Ecto neural progenitor cell (in vitro differentiated cells): ENCODE measurements at places on chromosomes 2 and 18.

GRCh38 chr2:15894481-15895144 is 45.7 kb upstream of the MYCN start:
- DNase-seq, result no peak

DNA sequence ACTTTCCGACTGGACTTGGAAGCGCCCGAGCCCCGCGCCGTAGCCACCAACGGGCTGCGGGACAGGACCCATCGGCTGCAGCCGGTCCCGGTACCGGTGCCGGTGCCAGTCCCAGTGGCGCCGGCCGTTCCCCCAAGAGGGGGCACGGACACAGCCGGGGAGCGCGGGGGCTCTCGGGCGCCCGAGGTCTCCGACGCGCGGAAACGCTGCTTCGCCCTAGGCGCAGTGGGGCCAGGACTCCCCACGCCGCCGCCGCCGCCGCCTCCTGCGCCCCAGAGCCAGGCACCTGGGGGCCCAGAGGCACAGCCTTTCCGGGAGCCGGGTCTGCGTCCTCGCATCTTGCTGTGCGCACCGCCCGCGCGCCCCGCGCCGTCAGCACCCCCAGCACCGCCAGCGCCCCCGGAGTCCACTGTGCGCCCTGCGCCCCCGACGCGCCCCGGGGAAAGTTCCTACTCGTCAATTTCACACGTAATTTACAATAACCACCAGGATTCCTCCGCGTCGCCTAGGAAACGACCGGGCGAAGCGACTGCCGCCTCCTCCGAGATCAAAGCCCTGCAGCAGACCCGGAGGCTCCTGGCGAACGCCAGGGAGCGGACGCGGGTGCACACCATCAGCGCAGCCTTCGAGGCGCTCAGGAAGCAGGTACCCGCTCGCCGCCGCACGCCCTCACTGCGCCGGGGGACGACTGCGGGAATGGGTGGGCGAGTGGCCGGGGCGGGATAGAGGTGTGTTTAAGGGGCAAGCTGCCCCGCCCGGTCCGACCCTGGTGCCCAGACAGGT is 713 bp downstream of the ATOH8 start:
- DNase-seq, result peak; percentile 87

GRCh38 chr18:23108496-23108895 is 26.8 kb upstream of the CABLES1 start:
- no peak for DNase-seq

DNA sequence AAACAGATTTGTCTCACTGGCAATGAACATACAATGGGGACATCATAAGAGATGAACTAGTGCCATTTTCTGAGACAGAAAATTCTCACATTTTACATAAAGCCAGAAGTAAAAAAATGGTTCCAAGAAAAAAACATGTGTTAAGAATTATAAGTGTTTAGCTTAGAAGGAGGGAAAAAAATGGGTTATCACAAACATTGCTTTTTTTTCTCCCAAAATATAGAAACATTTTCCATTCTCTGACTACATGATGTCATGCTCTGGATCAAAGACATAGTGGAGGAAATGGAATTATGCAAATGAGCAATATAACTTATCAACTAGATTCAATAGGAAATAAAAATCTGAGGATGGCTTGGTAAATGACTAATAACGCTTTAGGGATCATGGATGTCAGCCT is 49.8 kb downstream of the SPATS2L start:
- DNase-seq, result no peak

GRCh38 chr2:26435106-26435505 is 33.4 kb downstream of the DRC1 start:
- DNase-seq, result no peak

DNA sequence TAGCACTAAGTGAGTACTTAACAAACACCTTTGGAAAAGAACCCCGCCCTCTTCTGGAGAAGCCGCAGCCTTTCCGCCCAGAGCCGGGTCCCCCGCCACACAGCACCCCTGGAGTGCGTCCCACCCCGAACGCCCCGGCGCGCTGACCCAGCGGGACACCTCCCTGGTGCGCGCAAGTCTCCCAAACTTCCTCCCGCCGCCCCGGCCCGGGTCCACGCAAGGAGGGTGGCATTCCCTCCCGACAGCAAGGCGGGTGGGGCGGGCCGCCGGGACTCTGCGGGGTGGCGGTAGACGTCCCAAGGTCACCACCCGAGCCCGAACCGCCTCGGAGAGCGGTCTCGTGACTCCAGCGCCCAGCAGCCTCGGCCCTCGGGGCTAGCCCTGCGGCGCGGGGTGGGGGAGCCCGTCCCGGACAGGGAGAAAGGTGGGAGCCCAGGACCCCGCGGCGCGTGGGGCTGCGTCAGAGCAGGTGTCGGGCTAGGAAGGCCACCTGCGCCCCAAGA is 598 bp downstream of the CCDC93 start:
- DNase-seq, result peak; percentile 71

DNA sequence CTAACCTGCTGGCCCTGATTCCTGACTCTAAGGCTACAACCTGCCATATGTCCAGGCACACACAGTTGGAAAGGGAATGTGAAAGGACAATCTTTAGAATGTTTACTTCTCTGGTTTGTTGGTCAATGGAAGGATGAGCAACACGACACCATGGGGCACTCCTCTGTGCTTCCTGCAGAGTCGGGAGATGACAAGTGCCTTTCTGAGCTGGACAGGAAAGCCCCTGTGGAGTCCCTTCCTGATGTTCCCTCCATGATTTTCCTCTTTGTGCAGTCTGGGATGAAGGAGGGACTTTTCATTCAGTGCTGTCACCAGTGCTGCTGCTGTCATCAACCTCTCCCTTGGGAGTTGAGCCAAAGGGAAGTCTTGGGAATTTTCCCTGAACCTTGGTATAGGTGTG is 22.6 kb upstream of the SERPINB7 start:
- no peak for DNase-seq

DNA sequence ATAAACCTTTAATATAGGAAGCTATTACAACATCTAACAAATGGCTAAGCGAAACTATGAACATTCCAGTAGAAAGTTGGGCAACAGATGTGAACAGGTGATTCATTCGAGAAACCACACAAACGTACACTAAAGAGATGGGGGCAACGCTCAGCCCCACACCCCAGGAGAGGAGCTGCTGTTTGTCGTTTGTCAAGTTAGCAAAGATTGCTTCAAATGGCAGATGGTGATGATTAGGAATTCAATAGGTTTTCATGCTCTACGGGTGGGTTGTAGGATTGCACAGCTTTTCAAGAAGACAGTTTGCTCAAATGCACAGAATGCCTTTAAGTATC is 154.7 kb upstream of the HDAC4 start:
- DNase-seq, result no peak

DNA sequence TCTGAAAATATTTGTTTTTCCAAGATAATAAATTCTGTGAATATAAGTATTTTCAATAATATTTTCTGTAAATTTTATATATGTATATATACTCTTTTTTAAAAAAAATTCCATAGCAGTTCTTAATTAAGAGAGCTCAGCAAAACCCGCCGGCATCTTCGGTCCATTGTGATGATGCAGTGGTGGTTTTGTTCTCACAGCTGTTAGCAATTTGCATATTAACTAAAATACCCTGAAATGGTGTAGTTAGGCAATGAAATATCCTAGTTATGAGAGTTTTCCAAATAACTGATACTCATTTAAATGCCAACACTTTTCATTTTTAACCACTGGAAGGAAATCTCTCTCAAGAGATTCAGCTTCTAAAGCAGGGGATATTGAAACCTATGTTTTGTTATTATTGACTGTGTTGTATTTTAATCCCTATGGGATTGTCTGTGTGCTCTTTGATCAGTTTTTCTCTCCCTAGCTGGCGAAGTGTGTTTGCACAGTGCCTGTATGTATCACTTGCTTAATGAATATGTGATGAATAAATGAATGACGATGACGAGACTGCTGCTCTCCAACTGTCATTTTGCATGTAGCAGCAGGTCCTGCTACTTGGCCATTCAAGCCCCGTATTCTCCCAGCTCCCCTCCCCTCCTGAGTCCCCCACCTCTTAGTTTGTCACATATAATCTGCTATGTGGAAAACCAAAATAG is 42.4 kb downstream of the PSMG2 start:
- DNase-seq, result no peak

GRCh38 chr18:24795129-24795528 is 334.7 kb downstream of the HRH4 start:
- DNase-seq, result no peak

- no peak for DNase-seq
These were observed 62.8 kb upstream of the PPP1CB start for GRCh38 chr2:28688818-28689217.

DNA sequence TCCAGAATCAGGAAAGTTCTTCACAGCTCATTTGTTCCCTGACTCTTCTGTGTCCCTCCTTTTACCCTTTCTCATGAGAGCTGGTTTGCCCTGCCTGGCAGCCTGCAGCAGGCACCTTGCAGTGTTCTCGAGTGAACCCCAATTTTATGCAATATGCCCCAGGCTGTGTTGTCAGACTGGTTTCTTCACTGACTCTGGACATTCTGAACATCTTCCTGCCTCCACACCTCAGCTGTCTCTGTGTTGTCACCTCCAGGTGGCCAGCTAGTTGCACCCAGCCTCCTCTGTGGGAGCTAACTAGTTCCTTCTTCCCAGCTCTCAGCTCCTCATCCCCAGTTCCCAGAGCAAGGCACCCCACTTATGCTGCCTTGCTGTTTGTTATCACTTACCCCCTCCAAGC is 5.5 kb downstream of the SETBP1 start:
- DNase-seq, result no peak

GRCh38 chr2:233713262-233713615 is 532 bp downstream of the UGT1A5 start:
- no peak for DNase-seq

DNA sequence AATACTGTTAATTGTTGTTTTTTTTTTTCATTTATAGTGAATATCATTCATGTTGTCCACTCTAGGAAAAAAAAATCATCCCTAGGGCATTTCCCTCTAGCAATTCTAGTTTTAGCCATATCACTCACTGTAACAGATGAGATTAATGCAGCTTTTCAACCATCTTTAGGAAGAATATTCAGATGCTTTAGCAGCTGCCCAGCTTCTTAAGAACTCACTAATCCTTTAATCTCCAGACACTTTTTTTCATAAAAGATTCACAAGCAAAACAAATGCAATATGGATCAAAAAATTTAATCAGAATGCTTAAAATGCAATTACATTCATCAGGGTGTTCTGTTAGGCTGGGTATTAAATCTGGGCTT is 692.6 kb downstream of the ERBB4 start:
- DNase-seq, result no peak

- no peak for DNase-seq
These were observed 439.3 kb downstream of the CBLN2 start for GRCh38 chr18:72104851-72105250.

DNA sequence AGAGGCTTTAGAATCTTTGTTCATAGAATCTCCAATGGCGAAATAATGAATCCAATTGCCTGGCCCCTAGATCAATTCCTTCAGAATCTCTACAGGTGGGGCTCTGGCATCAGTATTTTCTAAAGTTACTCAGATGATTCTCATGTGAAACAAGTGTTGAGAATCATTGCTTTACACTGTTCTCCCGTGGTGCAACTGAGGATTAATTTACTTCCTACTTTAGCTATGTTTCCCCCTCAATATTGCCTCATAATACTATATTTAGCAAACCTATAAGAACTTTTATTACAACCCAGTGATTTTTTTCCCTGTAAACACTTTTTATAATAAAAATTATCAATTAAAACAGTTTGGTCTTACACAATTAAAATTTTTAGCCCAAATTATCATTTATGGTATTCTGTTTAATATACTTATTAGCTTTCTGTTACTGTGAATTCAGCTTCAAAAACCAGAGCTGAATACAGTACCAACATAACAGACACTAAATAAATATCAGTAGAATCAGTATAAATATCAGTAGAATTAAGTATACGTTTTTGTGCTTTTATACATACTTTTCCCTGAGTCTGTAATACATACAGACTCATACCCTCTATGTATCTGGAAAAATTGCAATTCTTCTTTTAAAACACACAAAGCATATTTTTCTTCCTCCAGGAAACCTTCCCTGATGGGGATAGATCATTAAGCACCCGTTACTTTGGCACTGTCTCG is 20.8 kb downstream of the SLC38A11 start:
- no peak for DNase-seq

- DNase-seq, result no peak
These were observed 18.2 kb downstream of the RBM43 start for GRCh38 chr2:151243468-151243867.

GRCh38 chr18:3595369-3596273 is 145.6 kb downstream of the TGIF1 start:
- DNase-seq, result no peak

DNA sequence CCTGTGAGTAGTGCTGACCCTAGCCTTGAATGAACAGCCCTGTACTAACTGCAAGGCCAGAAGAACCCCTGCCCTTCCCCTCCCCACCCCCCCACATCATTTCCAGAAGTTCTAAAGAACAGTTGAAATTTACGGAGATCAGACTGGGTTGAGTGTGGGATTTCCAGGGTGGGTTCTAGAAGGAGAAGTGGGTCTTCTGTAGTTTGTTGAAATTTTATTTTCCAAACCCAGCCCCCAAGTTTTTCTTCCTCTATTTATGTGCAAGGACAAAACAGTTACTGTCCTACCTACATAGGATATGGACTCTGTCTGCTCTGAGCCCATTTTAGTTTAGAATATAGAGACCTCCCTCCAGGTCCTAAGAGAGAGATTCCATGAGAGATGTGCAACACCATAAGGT is 26.3 kb upstream of the CASP10 start:
- DNase-seq, result no peak

DNA sequence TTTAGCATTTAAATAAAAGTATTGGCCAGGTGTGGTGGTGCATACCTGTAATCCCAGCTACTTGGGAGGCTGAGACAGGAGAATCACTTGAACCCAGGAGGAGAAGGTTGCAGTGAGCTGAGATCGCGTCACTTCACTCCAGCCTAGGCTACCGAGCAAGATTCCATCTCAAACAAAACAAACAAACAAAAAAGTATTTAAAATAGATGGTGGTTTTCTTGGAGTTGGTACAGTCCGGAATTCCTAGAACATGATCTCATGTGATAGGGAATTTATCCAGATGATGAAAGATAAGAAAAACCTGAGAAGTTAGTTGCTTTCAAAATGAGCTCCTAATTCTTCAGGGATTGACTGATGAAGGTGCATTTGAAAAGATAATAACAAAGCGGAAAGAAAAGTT is 62.0 kb downstream of the BIRC6 start:
- no peak for DNase-seq

- DNase-seq, result no peak
These were observed 41.6 kb downstream of the RHBDD1 start for GRCh38 chr2:226877491-226877890.

DNA sequence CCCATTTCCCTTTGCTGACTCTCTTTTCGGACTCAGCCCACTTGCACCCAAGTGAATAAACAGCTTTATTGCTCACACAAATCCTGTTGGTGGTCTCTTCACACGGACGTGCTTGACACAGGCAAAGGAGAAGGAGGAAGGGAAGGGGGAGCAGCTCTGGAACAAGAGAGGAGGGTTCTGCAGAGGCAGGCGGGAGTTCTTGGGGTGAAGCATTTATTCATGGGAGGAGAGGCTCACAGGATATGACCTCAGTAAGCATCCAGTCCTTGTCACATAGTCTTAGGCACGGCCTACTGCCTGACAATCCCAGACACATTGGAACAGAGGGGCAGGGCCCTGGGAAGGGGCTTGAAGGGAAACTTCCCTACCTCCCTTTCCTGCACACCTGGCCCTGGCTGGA is 171.7 kb upstream of the HS6ST1 start:
- DNase-seq, result peak; percentile 32
